ENCODE measurements at places on chromosomes 6 and 20. TPM values are rescaled to one million over a fixed set of nuclear protein-coding genes. Genes with fewer than 3 reads are reported as not detected.

- DNase-seq: no peak
These were observed 48.5 kb upstream of the SSTR4 start for GRCh38 chr20:22986601-22987000.

GRCh38 chr20:18154342-18154741 lies 16.7 kb downstream of the KAT14 start:
- DNase-seq: no peak

- DNase-seq: no peak
These were observed 153.8 kb downstream of the INSM1 start for GRCh38 chr20:20521736-20522135.

DNA sequence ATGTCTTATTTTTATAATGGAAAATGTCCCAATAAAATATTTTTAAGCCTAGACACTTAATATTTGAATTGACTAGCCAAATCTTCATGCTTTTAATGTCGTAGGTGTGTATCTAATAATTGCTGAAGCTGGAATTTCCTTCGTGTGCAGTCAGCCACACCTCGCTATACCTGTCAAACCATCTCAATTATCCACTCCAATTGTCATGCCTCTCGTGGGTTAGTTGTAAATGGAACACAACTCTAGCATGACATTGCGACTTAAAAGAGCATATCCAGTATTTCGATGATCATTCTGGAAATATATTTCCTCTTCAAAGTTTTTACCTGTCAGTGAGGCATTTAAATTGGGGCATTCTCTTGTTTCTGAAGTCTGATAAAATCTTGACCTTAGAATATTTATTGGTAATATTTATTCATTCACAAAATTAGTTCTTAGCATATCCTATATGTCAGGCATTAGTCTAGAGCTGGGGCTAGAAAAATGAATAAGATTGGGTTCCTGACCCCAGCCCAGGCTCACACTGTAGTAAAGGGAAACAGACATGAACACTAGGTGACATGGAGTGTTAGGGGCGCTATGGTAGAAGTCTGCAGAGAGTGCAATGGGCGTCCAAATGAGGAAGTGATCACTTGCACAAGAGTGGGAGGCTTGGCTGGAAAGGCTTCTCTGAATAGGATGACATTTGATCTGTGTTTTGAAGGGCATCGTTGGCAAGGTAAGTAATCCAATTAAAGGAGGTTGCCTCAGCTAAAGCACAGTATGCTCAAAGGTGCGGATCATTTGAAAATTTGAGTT lies 11.0 kb upstream of the CFAP206 start:
- DNase-seq: no peak

GRCh38 chr6:25359191-25359861 lies 80.2 kb downstream of the CARMIL1 start:
- no peak for DNase-seq

DNA sequence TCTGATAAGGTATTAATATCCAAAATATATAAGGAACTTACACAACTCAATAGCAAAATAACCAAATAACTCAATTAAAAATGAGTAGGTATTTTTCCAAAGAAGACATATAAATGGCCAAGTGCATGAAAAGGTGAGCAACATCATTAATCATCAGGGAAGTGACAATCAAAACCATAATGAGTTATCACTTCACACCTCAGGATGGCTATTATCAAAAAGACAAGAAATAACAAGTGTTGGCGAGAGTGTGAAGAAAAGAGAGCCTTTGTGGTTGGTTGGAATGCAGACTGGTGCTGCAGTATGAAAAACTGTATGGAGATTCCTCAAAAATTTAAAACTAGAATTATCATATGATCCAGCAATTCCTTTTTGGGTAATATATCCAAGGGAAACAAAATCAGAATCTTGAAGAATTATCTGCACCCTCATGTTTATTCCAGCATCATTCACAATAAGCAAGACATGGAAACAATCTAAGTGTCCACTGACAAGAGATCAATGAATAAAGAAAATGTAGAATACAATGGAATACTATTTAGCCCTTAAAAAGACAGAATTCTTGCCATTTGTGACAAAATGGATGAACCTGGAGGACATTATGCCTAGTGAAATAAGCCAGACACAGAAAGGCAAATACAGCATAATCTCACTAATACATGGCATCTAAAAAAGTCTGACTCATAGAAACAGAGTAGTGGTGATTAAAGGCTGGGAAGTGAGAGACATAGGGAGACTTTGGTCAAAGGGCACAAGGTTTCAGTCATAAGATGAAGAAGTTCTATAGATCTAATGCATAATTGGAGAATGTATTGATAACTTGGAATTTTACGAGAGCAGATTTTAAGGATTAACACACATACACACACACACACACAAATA lies 175.6 kb downstream of the FOXA2 start:
- DNase-seq: no peak

- no peak for DNase-seq
These were observed 587.2 kb downstream of the EPM2A start for GRCh38 chr6:145147981-145148749.

- DNase-seq: no peak
These were observed 1.5 kb downstream of the SLC29A1 start for GRCh38 chr6:44224965-44225305.

DNA sequence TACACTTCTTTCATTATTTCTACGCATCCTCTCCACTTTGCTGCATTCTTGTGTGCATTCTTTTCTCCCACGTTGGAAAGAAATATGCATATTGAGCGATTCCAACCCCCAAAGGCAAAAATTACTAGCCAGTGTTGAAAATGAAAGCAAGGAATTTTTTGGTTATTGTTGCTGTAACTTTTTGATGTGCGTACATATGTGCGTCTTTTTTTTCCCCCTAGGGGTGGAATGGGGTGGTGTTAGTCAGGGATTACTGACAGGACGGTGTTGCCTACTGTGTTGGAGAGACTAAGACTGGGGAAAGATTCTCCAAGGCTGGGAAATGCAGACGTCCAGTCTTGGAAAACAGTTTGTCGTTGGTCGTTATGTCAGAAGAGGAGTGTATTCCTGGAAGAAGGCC lies 44.2 kb upstream of the ESR1 start:
- no peak for DNase-seq

GRCh38 chr6:31498748-31499147 lies 803 bp downstream of the MICB start:
- no peak for DNase-seq

DNA sequence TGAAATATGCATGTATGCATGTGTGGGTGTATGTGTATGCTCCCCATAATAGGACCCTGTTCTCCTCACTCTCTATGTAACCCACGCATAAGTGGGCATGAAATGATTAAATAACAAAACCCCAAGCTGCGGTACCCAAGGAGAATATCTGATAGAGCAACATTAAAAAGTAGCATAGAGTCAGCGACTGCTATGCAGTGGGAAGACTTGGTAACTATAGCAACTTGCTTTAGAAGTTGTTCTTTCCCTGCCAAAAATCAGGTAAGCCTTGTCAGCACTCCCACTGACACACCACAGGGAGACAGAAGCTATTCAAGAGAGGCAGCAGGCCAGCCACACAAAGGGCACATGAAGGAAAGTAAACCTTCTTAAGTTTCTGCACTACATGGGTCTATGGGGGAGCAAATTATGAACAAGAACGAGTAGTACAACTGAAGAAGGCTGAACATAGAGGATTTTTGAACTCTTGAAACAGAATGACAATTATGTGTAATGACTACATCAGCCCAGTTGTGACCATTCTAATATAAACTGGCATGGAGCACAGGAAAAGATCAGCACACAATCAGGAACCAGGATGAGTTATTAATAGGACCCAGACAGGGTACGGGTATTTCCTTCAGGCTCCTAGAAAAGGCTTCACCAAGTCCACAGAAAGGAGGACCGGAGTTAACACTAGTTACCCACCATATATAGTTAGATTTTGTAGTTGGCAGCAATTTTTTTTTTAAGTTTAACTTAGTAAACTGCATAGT lies 89.9 kb downstream of the GPR6 start:
- DNase-seq: no peak

DNA sequence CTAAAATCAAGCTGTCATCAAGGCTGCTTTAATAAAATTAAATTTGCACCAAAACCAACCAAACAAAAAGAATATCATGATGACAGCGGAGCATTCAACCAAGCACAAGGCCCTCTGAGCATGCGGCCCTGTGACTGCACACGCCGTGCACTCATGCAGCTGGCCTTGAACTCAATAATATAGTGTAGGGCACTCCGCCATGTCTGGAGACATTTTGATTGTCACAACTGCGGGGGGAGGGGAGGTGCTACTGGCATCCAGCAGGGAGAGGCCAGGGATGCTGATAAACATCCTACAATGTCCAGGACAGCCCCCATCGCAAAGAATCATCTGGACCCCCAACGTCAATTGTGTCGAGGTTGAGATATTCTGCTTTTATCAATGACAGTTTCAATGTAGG lies 9.7 kb downstream of the MOCS3 start:
- no peak for DNase-seq

DNA sequence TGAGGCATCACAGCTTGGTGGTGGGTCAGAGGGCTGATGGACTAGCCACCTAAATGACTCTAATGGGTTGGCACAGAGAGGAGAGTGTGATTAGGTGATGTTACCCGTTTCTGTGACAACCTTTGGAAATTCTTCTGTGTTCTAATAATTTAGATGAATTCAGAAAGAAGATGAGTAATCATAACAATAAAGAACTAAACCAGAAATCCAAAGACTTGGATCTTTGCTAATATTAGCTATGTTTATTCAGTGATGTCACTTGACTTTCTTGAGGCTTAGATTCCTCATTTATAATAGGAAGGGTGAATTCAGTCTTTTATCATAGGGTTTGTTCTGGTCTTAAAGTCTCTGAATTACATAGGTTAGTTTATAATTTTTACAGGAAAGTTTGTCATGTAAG lies 19.9 kb downstream of the CRYBG1 start:
- no peak for DNase-seq

GRCh38 chr6:90397929-90398674 lies 101.5 kb upstream of the BACH2 start:
- no peak for DNase-seq

DNA sequence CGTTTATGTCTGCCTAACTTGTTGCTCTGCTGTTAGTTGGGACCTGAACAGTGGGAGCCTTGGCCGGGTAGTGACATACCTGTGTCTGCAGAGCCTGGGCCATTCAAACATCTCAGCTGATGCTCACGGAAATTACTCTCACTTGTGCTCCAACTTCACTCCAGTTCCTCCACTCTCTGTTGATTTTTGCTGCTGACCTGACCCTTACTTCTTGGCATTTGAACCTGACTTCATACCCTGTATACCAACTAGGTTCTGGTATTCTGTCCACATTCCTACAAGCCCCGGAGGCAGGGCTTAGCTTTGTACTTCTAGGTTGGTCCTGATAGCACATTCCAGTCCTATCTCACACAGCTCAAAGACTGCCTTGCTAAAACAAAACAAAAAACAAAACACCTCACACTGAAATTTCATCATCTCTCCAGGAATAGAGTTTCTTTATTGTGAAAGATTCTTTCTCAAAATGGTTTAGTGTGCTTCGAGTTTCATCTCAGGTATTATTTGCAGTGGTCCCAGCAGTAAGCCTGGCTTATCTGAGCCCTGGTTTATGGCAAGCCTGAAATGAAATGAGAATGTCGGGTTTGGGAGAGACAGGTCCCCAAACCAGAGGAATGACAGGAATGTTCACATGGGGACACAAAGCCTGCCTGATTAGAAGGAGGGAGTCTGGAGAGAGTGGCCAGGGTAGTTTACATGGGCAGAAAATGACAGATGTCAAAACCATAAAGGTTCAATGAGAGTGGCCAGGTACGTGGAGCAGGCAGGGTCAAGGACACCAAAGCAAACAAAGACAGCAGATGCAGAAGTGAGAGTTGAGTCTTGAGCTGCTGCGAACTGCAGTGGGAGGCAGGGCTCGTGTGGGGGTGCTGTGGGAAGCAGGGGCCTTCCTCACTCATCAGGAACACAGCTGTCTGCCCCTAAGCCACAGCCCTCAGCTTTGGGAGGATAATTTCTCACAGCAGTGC lies 174.2 kb upstream of the HDAC2 start:
- no peak for DNase-seq

GRCh38 chr6:97109444-97109843 lies 173.6 kb downstream of the MMS22L start:
- no peak for DNase-seq

DNA sequence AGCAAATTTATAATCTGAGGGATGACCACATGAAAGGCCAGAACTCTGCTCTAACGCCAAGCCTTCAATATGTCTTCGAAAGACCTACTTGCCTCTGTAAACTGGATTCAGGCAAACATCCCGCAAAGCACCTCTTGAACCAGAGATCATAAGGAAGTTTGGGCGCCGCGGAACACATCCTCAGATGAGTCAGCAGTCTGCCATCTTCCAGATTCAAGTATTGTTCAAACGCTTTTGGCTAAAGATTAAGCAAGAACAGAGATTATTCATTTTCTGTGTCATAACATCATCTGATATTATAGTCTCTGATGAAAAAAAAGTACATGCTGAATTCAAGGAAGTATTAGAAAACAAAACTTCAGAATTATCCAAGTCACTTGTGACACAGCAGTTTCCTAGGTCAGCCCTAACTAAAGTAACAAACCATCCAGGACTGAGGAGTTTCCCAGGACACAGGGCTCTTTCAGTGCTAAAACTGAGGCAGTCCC lies 20.8 kb downstream of the TBC1D7 start:
- no peak for DNase-seq

DNA sequence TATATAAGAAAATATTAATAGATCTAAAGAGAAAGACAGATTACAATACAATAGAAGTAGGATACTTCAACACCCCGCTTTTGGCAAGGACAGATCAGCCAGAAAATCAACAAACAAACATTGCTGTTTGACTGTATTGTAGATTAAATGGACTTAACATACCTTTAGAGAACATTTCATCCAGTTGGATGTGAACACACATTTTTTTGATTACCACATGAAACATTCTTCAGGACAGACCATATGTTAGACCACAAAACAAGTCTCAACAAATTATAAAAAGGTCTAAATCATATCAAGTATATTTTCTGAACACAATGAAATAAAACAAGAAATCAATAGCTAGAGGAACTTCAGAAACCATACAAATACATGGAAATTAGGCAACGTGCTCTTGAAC lies 148.2 kb downstream of the TRMT11 start:
- DNase-seq: no peak

DNA sequence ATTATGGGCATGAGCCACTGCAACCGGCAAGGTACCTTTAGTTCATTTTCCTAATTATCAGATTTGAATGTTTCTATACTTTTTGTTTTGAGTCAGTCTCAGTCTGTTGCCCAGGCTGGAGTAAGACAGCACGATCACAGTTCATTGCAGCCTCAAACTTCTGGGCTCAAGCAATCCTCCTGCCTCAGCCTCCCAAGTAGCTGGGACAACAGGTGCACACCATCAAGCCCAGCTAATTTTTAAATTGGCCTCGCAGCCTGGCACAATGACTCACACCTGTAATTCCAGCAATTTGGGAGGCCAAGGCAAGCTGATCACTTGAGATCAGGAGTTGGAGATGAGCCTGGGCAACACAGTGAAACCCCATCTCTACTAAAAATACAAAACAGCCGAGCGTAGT lies 24.4 kb downstream of the STAU1 start:
- no peak for DNase-seq

BTN1A1 gene
- polyA plus RNA-seq: 0.32 TPM

PRDM13 gene
- polyA plus RNA-seq: not detected

SLC35F1 gene
- polyA plus RNA-seq: 4.0 TPM

BEND6 gene
- 1.6 TPM for polyA plus RNA-seq

TBPL1 gene
- 54.1 TPM for polyA plus RNA-seq

TINAG gene
- polyA plus RNA-seq: not detected

SLC22A16 gene
- polyA plus RNA-seq: 0.23 TPM

LINC00237 gene
- polyA plus RNA-seq: not detected

All from left lung (tissue), 14 donors.